ENCODE measurements at places on chromosomes 5 and 9. TPM values are rescaled to one million over a fixed set of nuclear protein-coding genes. Genes with fewer than 3 reads are reported as not detected.

Gene C9
- total RNA-seq = not detected

DNA sequence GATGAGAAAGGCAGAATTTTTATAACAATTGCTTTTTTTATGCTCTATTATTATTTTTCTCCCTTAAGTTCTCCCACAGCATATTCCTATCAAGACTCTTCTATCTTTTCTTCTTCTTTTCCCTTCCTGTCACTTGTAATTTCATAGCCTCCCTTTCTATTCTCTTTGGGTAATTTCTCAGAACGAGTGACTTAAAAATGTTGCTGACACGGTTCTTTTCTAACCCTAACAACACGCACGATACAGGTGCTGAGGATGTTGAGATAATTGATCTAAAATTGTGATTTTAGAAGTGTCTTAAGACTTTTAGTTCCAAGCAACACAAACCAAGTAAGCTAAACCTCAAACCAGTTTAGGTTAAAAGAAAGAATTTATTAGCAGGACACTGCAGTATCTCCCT is 105.9 kb downstream of the RASGRF2 start:
- no peak for DNase-seq

- DNase-seq = no peak
Measured at GRCh38 chr5:131296213-131296672, 32.4 kb downstream of the CDC42SE2 start.

Gene SLC6A7
- total RNA-seq = not detected

- DNase-seq = no peak
Measured at GRCh38 chr5:169971780-169972179, 8.5 kb downstream of the INSYN2B start.

DNA sequence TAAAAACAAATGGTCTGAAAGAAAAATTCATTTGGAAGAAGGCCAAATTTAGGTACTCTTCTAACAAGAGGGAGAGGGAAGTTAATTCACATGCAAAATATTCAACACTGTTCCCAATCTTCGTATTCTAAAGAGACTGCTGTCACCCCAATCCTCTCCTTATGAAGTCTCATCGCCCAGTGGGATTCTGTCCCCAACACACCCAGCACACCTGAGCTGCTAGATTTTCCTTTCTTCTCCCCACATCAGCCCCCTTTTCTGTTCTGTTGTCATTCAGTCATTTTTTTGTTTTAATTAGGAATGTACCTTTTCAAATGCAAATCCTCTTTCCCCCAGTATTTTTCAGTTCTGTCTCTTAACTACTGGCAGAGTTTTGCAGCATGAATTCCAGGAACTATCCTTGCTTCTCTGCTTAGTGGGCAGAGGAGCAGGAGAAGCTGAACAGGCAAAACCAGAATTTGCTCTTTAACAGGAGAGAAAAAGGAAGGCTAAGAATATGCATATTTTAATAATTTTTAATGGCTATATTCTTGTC is 366.9 kb downstream of the MAN2A1 start:
- no peak for DNase-seq

Gene TMEM174
- total RNA-seq = not detected

DNA sequence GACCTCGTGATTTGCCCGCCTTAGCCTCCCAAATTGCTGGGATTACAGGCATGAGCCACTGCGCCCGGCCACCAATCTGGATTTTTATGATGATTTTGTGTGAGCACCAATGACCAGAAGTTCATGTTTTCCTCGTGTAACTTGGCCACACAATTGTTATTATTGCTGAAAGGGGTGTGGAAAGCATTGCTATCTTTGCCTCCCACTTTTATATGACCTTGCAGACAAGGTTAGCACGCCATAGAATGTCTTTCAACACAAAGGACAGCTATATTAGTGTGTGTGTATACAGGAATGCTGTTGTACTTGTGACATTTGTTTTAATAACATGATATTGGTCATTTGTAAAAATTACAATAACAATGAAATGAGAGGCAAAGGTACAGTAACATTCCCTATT is 155.0 kb upstream of the ERCC6L2 start:
- no peak for DNase-seq

GRCh38 chr5:54736003-54736797 is 218.6 kb downstream of the SNX18 start:
- no peak for DNase-seq

Gene CDH18
- total RNA-seq = not detected

- no peak for DNase-seq
Measured at GRCh38 chr5:155587458-155587857, 573.9 kb downstream of the KIF4B start.

DNA sequence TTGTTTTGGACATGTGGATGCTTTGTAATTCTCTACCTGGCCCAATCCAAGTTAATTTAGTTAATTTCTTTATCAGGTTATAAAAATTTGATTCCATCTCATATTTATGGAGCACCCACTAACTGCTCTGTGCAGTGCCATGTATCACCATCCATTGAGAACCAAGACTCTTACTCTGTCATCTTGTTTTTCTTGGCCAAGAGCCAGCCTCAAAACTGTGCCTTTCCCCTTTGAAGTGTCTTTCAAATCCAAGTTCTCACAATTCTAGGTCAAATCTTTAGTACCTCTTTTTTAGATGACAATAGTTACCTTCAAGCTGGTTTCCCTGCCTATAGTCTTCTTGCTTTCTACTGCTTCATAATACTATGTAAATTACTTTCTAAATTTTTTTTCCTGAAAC is 3.2 kb downstream of the COMMD10 start:
- no peak for DNase-seq
